Fibroblast of villous mesenchyme (primary cell): ENCODE measurements at places on chromosomes 4 and X.

DNA sequence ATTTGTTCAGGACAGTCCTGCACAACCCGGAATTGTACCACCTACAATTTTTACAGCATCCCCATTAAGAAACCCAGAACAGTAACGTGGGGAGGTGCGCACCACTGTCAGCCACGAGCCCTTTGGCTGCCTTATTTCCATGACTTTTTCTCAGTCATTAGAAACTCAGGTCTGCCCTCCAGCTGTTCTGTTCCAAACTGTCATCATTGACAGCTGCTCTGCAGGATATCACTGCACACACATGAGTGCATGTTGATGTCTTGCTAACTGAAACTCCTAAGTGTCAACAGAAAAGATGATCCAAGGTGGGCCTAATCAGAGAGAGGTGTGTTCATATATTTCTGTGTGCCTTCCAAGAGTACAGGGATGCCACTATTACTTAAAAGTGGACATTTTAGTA, 123.4 kb downstream of the PARM1 start:
- no peak for DNase-seq

DNA sequence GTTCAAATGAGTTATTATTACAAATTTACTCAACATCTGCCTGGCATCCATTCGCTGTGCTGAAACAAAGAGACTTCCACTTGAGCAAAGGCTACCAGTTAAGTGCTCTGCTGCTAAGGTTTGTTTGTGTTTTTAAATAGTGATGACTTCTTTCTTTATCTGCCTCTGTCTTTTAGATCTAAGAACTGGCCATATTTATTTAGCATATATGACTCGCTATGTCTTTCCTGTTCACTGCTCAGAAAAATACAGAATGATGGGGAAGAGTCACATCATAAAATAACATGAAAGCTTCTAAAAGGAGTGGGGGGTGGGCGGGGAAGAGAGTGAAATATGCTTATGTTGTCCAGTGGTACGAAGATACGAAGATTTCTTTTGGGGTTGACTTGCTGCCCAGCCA, 322.2 kb downstream of the GPAT3 start:
- DNase-seq = no peak

GRCh38 chrX:48487362-48487798, 11.4 kb downstream of the FTSJ1 start:
- DNase-seq = peak; percentile 96

DNA sequence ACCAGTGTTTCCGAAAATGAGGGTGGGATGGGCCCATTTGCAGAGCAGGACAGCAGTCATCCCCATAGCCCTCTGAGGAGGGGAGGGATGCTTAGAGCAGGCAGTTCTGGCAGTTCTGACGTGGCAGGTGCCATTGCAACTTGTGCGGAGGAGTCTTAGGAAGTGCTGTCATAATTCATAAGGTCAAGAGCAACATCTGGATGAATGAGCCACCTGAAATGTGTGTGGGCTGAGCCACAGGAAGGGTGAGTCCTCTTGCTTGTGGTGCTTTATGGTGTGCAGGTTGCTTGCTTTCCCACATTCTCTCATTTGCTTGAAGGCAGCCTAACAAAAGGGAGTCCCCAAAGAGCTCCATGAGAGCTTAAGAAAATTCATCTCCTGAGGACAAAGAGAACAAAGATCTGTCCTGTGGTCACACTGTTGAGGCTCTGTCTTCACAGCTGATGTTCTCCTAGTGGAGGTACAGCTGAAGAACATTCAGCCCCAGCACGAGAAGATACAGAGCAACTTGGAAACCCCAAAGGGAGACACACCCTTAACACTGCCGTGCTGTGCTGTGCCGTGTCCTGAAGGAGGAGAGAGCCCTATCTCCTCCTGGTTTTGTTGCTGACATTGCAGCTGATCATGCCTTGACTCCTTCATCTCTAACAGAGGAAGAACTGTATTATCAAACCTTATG, 60.3 kb downstream of the DLG3 start:
- DNase-seq = no peak

DNA sequence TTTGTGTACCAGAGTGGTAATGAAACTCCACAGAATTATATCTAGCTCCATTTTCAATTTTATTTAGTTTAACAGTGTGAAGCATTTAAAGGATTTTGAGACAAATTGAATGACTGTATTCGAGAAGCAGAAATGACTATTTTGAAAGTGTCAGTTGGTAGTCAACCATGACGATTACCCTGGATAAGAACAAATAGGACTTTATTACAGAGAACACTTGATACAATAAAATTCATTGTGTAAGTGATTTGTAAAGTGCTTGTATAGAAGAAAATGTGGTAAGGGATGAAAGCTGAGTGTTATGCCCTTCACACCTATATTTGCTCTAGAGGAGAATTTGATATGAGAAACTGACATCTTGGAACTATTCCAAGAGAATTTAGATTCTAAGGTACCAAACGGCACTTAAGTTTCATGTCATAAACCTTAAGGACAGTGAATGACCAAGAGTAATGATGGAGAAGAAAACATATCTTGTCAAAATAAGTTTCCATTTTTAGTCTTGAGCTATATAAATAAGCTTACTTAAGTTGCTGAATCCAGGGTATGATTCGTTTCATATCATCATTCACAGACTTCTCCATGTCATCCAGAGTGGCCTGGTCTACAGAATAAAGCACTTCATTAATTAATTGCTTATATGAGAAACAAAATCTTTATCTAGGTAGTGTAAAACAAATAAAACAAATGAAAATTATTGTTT, 34.6 kb downstream of the MED14 start:
- no peak for DNase-seq

GRCh38 chr4:105797225-105797624, 88.6 kb downstream of the GSTCD start:
- DNase-seq = peak; percentile 39

- no peak for DNase-seq
These were observed 222.1 kb downstream of the CBR4 start for GRCh38 chr4:168787801-168788595.

DNA sequence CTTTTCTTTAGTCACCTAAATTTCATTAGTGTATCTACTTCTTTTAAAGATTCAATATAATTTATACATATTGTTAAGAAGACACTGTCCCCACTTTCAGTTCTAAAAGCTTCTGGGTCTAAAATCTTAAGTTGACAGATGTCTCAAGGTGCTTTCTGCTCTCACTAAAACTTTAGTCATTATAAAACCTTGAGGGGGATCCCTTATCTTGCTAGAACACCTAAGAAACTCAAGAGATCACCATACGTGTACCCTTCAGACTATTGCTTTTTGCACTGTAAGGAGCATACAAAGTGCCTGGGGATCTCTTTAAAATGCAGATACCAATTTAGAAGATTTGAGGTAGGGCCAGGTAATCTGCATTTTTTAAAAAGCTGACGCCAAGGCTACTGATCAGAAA, 30.1 kb downstream of the CYBB start:
- no peak for DNase-seq

- DNase-seq = no peak
These were observed 84.5 kb upstream of the NKX1-1 start for GRCh38 chr4:1490654-1491327.

GRCh38 chr4:14528918-14529317, 473.4 kb upstream of the CPEB2 start:
- DNase-seq = no peak

- DNase-seq = no peak
These were observed 1074.0 kb upstream of the LCORL start for GRCh38 chr4:19095491-19096046.

GRCh38 chr4:183766140-183766539, 107.0 kb downstream of the TRAPPC11 start:
- no peak for DNase-seq

GRCh38 chrX:97229318-97229717, 345.6 kb downstream of the RPA4 start:
- no peak for DNase-seq

DNA sequence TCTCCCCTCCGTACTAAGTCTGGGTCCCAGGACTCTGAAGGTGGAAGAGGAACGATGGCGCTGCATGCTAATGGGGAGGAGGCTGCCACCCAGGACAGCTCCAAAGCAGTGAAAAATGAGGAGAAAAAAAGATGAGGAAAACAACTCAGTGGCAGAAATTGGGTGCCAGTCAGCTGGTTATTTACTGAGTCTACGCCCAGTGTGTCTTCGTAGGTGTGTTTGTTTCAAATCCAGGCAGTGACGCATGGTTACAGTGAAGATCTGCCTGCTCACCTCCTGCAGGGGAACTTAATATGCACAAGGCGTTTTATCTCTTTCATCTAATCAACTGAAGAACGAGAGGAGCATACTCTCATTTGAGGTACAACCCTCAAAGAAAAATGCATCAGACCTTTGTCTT, 70.9 kb upstream of the FBXW7 start:
- no peak for DNase-seq

- DNase-seq = no peak
These were observed 65.3 kb upstream of the WDR1 start for GRCh38 chr4:10181745-10182445.

GRCh38 chr4:119031218-119031617, 104.4 kb upstream of the MYOZ2 start:
- no peak for DNase-seq

GRCh38 chr4:5054532-5054931, 3.3 kb downstream of the STK32B start:
- DNase-seq = no peak

DNA sequence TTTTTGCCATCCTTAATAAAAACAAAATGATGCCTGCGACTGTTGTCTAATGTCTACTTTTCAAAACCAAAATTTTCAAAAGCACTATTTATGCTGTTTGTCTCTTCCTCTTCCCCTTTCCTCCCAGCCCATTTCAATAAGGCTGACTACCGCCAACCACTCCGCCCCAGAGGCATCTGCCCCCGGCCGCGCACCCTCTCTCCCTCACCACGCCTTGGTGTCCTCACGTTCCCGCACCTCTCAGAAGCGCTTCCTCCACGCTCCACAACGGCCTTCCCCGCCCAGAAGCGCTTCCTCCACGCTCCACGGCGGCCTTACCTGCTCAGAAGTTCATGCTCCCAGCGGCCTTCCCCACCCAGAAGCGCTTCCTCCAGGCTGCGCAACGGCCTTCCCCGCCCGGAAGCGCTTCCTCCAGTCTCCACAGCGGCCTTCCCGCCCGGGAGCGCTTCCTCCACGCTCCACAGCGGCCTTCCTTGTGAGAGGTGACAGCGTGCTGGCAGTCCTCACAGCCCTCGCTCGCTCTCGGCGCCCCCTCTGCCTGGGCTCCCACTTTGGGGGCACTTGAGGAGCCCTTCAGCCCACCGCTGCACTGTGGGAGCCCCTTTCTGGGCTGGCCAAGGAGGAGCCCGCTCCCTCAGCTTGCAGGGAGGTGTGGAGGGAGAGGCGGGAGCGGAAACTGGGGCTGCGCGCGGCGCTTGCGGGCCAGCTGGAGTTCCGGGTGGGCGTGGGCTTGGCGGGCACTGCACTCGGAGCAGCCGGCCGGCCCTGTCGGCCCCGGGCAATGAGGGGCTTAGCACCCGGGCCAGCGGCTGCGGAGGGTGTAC, 490.4 kb upstream of the ZFP42 start:
- DNase-seq = peak; percentile 45

DNA sequence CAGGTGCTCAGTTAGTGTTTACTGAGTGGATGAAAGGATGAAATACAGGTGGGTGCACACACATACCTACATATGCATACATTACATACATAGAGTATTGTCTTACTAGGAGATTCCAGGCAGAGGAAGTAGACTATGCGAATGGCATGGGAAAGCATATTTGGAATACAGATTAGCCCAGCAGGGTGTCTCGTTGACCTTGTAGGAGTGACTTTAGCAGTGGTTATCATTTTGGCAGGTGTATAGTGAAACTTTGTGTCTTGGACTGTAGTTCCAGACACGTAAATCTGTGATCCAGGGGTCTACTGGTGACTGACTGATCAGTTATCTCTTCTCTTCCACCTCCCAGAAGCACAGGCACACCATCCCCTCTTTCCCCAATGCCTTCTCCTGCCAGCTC, 86.3 kb downstream of the KLHL8 start:
- no peak for DNase-seq

DNA sequence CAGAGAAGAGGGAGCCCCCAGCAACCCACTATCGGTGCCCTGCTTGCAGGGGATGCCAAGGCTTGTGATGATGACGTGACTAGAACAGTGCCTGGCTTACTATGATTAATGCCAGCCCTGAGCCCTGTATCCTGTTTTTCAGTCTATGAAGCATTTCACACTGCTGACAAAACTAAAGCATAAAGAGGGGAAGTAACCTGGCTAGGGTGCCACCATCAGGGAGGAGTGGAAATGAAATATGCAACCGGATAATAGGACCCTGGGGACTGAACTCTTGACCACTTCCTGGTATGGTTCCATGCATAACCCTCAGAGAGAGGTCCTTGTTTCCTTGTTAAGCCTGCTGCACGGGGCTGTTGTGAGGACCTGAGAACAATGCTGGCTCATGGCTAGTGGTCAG, 50.3 kb downstream of the MED28 start:
- DNase-seq = no peak

DNA sequence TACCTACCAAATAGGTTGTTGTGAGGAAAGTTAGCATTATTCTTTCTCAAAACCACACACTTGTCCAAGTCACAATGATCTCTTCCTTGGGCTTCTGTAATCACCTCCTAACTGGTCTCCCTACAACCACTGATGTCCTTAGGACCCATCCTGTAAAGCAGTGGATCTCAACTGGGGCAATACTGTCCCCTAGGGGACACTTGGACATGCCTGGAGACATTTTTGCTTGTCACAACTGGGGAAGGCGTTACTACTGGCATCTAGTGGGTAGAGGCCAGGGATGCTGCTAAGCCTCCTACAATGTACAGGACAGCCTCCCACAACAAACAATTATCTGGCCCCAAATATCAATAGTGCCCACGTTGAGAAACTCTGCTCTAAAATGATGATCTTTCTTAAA, 118.7 kb upstream of the AP1S2 start:
- peak; percentile 24 for DNase-seq

DNA sequence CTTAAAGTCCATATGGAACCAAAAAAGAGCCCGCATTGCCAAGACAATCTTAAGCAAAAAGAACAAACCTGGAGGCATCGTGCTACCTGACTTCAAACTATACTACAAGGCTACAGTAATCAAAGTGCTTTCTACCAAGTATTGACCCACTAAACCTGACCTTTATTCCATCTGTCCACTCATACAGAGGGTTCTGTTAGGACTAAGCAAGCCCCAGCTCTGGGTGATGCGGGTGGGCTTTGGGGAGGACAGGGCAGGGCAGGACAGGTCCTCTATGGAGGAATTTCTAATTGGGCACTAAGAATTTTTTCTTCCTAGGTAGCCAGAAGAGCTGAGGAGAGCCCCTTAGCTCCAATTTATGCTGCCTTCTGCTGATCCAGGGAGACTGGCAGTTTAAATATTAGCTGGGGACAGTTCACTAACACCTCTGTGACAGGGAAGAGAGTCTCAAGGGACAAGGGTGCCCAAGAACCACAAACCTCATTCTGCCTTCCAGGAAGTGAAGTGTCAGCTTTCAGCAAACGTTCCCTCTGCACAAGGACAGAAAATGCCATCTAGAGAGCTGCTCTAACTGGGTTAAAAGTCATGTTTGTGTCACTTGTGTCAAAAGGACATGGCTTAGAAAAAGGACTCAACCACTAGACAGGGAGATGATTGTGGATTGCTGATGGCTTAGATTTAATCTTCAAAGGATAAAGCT, 143.2 kb downstream of the KIT start:
- DNase-seq = no peak
